Ammon's horn (tissue), 1 donor: ENCODE measurements at places on chromosomes 16 and 17.

DNA sequence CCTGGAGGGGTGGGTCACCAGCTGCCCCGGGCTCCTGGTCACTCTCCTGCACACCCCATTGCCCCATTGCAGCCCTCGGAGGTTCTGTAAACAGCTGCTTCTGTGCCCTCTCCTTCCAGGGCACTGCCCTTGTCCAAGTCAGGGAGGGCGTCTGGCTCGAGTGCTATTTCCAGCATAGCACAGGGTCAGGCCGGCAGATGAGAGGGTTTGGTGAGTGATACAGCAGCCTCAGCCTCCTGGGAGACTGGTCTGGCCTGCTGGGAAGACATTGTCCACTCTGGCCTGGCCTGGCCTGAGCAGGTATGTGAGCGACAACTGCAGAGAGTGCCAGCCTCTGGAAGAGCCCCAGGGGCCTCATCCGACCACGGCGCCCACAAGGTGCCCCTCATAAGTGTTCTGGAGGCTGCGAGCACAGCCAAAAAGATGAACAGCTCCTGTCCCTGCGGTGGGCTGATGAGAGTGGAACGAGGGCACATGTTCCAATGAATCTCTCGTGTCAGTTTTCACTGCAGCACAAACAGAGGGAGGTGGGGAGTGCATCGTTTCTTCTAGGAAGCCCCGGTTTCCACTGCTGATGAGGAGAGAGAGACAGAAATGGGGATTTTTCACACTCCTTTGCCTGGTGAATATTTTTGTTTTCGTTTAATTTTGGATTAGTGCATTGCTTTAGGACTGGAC is 105.8 kb upstream of the SDK2 start:
- no peak for DNase-seq

- no peak for DNase-seq
These were observed 8.6 kb upstream of the GSG1L start for GRCh38 chr16:28072087-28072486.

GRCh38 chr16:56701534-56701933 is 19.3 kb downstream of the MT1X start:
- DNase-seq, result no peak

DNA sequence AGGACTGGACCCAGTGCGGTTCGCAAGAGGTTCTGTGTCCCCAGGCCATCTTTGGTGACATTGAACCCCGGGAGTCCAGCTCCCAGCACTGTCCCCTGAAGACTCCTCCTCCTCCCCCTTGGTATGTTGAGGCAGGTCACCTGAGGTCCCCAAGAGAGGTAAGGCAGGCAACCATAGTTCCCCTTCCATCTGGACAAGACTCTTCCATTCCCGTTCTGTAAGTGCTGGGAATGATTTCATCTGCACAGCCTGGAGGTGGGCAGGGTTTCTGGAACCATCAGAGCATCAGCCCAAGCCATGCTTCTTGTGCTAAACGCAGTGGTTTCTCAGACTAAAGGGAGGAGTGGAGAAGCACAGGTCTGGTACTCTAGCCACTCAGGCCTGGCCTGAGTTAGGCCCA is 24.9 kb downstream of the COPZ2 start:
- no peak for DNase-seq

DNA sequence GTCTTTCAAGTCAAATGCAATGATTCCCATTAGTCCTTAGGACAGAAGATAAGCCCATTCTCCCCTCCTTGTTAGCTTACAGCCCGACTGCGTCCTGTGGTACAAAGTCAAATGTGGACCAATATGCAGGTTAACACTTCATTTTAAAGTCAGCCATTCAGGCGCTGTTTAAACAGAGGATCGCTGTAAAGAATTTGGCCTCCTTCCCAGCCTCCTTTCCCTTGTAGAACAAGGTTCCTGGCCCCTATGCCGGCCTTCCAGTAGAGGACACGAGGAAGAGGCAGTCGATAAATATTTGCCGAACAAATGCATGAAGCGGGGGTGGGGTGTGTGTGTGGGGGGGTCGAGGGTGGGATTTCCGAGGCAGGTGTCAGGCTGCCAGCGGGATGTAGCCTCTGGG is 4.3 kb downstream of the SDK2 start:
- no peak for DNase-seq

DNA sequence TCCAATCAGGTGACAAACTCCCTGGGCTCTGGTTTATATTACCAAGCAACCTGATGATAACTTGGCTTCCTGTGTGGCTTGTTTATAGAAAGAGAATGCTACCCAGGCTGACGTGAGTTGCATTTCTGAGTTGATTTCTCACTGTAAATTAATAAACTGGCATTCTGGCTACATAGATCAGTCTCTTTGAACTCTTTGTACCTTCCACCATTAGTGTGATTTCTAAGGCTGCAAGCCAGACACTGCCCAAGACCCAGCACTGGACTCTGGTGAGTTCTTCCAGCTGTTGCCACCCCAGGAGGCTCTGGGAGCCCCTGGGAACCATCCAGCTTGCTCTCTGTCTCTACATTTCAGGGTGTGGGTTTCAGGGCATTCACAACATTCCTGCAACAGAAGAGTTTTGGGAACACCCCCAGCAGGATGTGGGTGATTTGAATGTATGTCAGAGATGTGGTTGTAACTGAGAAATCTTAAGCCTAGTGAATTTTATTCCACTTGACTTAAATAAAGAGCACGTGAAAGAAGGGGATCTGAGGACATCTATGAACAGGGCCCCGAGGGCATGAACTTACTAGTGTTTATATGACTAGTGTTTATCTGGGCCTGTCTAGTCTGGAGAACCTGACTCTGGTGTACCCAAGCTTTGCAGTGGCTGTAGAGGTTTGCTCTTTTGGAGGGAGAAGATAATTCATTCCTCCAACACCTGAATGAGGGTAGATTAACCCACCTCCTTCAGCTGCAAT is 30.3 kb upstream of the LRRC37A start:
- no peak for DNase-seq

DNA sequence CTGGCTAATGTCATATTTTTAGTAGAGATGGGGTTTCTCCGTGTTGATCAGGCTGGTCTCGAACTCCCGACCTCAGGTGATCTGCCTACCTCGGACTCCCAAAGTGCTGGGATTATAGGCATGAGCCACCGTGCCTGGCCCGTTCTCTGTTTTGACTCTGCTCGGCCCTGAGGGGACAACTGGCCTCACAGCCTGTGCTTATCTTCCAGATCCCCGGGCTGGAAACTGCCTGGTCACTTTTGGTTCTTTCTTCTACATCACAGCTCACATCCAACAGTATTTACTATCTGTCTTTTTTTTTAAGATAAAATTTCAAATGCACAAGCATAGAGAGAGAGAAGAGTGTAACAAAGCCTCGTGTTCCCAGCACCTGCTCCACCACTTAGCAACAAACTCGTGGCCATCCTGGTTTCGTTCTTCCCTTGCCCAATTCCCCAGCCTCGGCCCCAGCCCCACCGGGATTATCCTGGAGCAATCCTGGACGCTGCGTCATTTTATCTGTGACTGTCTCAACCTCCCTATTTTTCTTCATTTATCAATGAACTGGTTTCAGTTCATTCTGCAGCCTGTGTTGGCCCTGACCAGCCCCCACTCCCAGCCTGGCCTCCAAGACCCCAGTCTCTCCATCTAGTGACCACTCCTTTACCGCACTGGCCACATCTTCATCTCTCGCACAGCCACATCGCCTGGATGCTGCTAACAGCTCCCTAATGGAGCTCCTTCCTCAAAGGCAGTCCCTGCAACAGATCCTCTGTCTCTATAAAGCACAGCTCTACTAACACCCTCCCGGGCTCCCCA is 21.1 kb downstream of the PIMREG start:
- DNase-seq, result no peak

DNA sequence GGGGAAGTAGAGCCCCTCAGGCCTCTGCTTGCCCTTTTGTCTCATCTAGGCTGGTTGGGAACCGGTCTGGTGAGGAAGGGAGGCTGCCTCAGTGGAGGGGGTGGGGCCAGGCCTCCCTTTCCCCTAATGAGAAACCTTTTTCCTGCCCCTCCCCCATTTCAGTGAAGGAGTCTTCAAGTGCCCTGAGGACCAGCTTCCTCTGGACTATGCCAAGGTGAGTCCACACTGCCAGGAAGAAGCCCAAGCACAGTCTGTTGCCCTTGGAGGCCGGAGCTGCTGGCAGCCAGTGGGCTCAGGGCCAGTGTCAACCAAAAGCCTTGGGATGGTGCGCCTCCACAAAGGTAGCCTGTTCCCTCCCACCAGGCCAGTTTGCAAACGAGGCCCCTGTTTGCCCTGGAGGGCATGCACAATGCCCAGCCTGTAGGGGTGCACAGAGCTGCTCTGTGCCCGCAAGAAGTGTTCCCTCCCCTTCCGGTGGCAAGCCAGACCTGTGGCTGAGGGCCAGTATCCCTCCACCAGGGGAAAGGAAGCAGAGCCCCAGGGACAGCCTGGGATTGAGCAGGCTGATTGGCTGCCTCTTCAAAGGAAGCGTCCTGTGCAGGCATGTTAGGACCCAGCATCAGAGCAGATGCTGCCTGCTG is 3.4 kb downstream of the TRAF4 start:
- peak; percentile 88 for DNase-seq

- no peak for DNase-seq
These were observed 1.5 kb upstream of the IST1 start for GRCh38 chr16:71893888-71894228.

DNA sequence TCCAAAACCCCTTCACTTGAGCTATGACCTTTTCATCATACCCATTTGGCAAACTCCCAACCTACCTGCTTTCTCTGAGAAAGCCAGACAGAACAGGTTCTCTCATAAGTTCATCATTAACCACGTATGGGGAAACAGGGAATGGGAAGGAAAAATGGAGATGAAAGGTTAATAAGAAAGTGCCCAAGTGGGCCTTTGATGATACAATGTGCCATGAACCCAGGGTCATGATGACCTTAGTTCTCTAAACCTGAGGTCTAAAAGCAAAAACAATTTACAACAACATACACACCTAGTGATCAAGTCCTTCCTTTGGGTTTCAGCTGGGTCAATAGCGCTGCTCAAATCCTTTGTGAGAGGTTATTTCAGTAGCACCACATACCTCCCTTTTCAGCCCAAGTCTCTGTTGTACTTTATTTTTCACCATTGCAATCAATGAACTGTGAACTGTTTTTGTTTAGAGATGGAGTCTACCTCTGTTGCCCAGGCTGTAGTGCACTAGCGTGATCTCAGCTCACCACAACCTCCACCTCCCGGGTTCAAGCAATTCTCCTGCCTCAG is 14.5 kb upstream of the RANGRF start:
- DNase-seq, result no peak

GRCh38 chr16:80356365-80356764 is 184.4 kb upstream of the DYNLRB2 start:
- no peak for DNase-seq

GRCh38 chr17:78168903-78169793 is 767 bp downstream of the SYNGR2 start:
- DNase-seq, result peak; percentile 60

DNA sequence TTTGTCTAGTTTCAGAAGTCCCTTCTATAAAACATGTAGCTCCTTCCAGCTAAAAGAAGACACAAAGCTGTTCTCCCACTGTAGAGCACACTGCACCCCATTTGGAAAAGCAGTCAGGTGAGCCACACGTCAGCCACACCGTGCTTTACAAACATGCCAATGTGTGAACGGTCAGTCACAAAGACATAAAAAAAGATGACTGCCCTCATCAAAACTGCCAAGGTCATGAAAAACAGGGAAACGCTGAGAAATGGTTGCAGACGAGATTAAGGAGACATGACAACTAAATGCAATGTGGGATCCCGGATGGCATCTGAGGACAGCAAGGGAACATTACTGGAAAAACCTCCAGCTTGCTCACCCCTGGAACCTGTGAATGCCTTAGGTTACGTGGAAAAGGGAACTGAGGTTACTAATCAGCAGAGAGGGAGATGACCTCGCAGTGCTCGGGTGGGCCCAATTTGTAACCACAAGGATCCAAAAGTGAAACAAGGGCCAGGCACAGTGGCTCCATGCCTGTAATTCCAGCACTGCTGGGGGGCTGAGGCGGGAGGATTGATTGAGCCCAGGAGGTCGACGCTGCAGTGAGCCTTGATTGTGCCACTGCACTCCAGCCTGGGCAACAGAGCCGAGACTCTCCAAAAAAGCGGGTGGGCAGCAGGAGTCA is 8.1 kb downstream of the ANKRD11 start:
- no peak for DNase-seq

DNA sequence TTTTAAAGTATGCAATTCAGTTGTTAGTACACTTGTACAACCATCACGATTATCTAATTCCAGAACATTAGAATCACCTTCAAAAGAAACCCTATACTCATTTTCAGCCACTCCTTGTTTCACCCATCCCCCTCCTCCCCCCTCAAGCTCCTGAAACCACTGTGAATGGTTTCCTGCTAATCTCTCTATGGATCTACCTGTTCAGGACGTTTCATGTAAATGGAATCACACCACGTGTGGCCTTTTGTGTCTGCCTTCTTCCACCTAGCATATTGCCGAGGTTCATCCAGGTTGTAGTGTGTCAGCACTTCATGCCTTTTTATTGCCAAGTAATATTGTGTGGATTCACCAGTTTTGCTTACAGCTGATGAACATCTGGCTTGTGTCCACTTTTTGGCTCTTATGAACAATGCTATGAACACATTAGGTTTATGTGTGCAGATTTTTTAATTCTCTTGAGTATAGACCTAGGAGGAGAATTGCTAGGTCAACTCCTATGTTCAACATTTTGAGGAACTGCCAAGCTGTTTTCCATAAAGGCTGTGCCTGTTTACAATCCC is 17.8 kb downstream of the EIF4A3 start:
- no peak for DNase-seq

DNA sequence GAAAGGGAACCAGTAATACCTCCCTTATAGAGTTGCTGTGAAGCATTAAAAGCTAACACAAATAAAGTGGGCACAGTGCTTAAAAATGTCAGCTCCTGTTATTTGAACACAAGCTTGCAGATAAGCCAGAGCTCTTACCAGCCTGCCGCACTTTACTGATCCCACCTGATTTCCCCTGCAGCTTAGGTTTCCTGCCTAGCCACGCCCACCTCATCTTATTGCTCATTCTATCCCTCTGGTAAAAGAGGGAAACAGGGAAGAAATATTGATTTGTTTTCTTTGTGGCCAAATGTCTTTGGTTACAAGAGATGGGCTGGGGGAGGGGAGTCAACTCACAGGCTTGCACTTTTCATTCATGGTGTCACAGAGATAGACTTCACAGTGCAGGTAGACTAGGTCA is 9.6 kb upstream of the GP2 start:
- no peak for DNase-seq
